ENCODE measurements at places on chromosomes 12 and 14.
A peak's percentile ranks its signal among the peaks of the same experiment; 100 is the strongest.

- no peak for DNase-seq
Observed at GRCh38 chr14:28719130-28719529, 47.5 kb upstream of the FOXG1 start.

- DNase-seq, result no peak
Observed at GRCh38 chr14:55724736-55725135, 144.7 kb downstream of the KTN1 start.

DNA sequence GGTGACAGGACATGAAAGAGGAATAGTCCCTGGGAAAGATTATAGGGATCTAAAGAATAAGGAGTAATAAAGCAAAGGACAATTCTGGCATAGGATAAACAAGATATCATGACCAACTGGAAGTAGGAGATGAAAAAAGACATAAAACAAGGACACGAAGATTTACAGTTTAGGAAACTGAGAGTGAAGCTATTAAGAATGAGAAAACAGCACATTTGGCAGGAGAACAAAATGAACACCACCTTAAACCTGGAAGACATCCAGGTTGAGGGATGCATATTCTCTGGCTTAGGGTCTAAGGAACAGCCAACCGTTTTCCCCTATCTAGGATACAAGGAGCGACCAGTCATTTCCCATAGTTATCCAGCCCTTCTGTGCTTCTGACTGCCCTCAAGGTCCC lies 1.9 kb downstream of the TRIP11 start:
- no peak for DNase-seq

GRCh38 chr14:63470962-63471793 lies 72.0 kb downstream of the PPP2R5E start:
- no peak for DNase-seq

DNA sequence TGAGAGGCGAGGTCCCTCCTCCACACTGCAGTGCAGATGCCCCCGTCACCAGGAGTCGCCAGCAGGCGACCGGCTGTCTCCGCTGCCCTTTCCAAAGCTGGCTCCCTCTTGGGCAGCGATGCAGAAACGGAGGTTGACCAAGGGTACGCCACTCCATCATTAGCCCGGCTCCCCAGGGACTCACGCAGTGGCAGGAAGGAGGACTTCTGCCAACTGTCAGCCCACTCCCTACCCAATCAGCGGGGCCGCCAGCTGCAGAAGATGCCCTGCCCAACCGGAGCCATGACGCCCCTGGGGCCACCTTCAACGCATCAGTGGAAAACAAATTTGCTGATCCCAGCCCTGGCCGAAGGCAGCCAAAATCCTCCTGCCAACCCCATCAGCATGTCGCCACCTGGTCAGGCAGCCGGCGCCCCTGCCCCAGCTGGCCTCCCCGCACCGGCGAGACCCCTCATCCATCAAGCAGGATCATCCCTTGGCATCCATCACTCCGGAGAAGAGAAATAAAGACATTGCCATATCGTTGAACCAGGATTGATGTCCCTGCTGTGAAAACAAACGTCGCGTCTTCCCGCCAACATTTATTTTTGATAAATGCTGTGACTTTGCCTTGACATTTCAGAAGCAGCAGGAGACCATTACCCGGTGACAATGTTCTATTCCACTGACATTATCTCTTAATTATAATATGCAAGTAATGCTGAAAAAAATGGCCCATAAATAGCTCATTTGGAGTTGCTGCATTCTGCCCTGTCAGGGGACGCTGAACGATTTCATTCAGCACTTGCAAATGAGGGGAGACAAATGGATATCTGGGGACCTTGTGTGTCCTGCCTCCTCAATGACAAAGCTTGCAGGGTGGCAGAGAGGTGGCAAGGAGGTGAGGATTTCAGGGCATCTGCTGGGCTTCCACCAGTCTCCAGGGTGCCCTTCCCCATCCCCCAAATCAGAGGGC lies 105.1 kb downstream of the SCARB1 start:
- peak; percentile 98 for DNase-seq

DNA sequence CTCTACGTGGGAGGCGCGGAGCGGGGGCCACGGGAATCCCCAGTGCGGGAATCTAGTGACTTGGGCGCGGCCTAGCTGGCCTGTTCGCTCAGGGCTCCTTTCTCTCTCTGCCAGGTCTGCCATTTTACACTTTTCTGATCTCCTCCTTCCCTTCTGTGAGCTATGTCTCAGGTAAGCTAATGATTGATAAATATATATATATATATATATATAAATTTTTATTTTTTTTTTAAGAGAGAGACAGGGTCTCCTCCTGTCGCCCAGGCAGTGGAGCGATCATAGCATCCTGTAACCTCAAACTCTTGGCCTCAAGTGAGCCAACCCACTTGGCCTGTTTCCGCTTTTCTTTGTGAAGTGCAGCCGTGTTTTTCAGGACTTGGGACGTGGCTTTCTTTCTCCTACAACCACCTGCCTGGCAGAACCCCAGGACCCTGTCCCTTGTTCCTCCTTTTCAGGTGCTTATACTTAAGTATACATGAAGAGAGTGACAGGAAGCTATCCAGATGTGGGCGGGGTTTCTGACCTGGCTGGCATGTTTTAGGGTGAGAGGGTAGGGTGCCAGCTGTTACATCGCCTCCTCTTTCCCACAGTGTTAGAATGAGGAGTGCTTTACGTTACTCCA lies 547 bp downstream of the ZNF140 start:
- no peak for DNase-seq

GRCh38 chr14:65072937-65073336 lies 29.4 kb downstream of the MAX start:
- DNase-seq, result no peak

- no peak for DNase-seq
Observed at GRCh38 chr12:18323159-18323558, 61.8 kb downstream of the PIK3C2G start.

DNA sequence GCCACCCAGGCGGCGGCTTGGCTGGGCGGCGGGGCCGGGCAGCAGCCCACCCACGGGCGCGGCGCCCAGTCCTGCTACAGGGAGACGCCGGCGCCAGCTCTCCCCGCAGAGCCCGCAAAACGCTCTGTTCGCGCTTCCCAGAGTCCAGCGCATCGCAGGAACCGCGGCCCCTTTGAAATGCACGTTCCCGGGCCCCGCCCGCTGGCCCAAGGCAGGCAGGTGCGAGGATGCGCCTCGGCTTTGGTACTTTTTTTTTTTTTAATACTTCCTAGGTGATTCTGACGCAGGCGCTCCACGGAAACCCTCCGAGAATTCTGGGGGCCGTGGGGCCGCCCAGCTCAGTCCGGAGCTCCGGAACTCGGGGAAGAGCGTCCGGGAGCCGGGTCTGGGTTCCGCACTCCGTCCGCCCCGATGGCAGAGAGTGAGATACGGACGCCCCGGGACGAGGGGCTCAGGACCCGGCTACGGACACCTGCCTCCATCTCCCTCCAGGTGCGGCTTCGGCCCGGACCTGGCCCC lies 483 bp downstream of the POC1B start:
- peak; percentile 13 for DNase-seq

GRCh38 chr12:57280211-57281062 lies 29.4 kb upstream of the STAC3 start:
- no peak for DNase-seq

GRCh38 chr14:67191768-67192290 lies 2.6 kb downstream of the GARIN2 start:
- no peak for DNase-seq

GRCh38 chr12:86213012-86213411 lies 43.2 kb downstream of the MGAT4C start:
- no peak for DNase-seq

DNA sequence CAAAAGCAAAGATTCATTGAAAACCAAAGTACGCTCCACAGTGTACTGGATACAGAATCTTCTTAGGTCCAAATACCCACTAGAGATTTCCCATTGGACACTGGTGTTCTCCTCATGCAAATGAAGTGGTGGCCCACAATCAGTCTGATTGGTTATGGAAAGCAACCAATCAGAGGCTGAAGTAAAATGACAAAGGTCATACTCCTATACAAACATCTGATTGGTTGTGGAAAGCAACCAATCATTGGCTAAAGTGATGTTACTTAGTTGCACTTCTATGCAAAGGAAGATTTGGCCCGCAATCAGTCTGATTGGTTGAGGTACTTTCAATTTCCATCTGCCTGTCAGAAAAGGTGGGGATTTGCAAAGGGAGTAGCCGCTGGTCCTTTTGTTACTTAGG lies 1.3 kb upstream of the WASHC3 start:
- no peak for DNase-seq

- DNase-seq, result peak; percentile 72
Observed at GRCh38 chr14:36604757-36605505, 22.5 kb upstream of the NKX2-8 start.

DNA sequence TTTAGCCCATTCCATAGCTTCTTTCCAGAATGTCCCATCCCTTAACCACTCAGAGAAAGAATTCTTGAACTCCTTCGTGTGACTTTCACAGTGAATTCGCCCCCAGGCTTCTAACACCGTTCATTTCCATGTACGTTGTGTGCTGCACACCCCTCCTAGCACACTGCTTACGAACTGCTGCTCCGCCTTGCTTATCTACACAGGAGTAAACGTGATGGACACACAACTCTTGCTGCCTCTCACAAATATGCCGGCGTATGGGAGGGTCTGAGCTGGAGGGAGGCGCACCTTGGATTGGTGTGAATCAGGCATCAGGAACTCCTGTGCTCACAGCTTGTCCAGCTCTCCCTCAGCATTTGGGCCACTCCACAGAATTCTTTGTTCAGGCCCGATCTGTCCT lies 3.9 kb upstream of the ADGRD1 start:
- DNase-seq, result no peak

DNA sequence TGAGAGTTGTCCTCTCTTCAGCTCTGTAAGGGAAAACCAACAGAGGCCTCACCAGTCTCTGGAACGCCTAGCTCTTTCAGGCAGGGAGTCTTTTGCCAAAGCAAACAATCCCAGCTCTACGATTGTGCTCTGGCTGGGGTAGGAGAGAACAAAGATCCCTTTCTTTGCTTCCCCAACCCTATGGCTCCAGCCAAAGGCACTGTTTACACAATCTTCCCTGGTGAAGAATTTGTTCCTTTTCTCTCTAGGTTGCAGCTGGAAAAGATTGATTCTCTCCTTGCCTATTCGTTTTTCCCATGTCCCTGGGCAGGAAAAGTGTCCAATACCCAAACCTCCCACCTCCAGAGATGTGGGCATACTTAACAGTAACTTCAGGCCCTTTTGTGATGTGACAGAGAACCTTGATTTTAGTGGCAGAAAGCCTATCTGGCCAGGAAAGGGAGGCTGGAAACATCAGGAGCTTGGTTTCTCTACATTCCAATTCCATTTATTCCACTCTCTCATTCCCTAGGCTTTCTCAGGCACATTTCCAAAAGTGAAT lies 16.8 kb downstream of the ATP5MC2 start:
- DNase-seq, result peak; percentile 88

- DNase-seq, result no peak
Observed at GRCh38 chr12:90292183-90292582, 583.5 kb upstream of the ATP2B1 start.

DNA sequence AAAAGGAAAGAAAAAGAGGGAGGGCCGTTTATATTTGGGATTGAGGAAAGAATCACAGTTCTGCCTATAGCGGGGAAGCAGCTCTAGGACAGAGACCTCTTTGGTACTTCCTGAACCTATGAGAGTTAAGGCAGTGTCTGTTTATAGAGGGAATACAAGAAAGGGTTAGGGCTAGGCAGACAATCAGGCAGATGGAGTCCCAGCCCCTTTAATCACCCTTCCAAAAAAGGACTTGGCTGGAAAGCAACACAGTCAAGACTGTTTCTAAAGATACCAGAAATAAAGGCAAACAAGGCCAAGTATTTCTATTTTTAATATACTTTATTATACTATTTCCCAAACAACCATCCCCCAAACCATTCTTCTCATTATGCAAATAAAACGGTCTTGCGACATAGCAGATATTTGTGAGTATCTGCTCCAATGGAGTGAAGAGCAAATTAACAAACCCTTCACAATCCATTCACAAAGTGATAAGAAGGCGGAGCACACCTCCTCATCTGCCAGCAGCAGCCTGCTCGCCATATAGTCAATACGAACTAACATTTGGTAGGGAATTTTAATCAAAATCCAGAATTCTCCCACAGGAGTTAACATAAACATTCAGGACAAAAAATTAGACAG lies 697 bp upstream of the GRIP1 start:
- DNase-seq, result no peak

GRCh38 chr14:63174760-63175191 lies 29.5 kb upstream of the RHOJ start:
- DNase-seq, result peak; percentile 67

DNA sequence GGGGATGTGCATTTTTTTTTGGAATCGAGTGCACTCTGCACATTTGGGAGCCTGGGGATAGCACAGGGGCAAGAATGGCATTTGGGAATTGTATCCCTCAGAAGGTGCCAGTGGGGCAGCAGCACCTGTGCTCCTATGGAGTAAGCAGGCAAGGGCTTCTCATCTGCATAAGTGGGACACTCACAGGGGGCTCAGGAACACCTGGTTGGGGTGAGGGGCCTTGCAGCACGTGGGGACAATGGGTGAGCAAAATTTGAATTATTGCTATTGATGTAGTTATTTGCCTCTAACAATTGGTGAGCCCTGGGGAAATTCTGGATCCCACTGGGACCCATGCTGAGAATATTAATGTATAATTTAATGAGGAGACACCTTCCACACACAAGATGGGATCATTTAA lies 274.2 kb downstream of the TTC6 start:
- peak; percentile 56 for DNase-seq

DNA sequence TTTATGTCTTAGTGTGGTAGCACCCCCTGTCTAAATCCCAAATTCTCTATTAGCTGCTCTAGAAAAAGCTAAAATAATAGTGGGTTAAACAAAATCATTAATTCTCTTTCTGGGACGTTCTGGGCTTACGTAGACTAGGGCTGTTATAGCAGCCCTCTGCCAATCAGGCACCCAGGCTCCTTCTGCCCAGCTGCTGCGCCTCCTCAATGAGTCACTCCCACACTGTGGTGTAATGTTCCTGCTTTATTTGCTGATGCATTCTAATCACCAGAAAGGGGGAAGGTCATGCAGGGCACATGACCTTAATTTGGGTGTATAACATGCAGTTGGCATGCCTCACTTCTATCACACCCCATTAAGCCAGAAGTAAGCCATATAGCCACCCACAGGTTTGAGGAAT lies 294.5 kb downstream of the GALC start:
- DNase-seq, result no peak

GRCh38 chr12:111445726-111446581 lies 40.2 kb downstream of the SH2B3 start:
- DNase-seq, result peak; percentile 79
